ENCODE measurements at places on chromosomes 11 and 22.

GRCh38 chr22:18013436-18013835, 10.9 kb downstream of the MICAL3 start:
- no peak for DNase-seq

DNA sequence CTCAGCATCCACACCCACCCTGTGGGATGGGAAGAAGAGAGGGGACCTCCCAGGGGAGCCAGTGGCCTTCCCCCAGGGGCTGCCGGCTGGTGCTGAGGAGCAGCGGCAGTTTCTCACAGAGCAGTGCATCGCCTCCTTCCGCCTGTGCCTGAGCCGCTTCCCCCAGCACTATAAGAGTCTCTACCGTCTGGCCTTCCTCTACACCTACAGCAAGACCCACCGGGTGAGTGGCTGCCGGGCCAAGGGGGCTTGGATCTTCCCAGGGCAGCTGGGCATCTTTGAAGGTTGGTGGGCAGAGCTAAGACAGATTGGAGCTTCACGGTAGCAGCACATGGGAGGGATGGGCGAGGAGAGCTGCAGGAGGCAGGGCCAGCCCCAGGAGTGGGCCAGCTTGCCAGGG, 61.8 kb upstream of the SUSD2 start:
- DNase-seq = no peak

- no peak for DNase-seq
Measured at GRCh38 chr11:35553831-35554230, 28.4 kb upstream of the PAMR1 start.

- DNase-seq = no peak
Measured at GRCh38 chr11:60942970-60943565, 8.9 kb downstream of the SLC15A3 start.

DNA sequence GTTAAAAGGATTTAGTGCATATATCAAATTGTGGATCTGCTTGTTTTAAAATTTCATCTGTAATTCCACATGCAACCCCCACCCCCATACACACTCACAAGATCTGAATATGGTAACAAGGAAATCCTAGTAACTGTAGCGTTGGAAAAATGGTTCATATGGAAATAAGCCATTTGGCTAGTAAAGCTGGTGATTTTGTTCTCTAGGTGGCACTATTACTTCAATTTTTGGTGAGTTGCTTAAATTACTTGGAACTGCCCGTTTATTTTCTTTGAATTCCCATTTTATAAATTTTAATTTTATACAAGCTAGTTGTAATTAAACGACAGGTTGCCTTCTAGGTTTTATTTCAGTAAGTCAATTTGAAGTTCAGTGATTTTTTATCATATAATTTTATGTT, 5.3 kb downstream of the BDNF start:
- DNase-seq = no peak

DNA sequence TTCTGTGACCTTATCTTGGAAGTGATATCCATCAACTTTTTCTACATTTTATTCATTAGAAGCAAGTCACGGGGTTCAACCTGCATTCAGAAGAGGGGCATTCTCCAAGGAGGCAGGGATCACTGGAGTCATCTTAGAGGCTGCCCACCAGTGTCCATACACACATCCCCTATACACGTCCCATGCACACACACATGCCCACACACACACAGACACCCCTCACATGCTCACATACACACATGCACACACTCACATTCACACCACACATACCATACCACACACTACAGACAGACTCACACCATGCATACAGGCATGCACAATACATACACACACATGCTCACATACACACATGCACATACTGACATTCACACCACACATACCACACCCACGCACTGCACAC, 884.7 kb downstream of the TBC1D22A start:
- no peak for DNase-seq

GRCh38 chr22:18955696-18956095, 19.6 kb upstream of the PRODH start:
- no peak for DNase-seq

GRCh38 chr11:36928621-36929020, 330.6 kb upstream of the RAG2 start:
- DNase-seq = no peak

DNA sequence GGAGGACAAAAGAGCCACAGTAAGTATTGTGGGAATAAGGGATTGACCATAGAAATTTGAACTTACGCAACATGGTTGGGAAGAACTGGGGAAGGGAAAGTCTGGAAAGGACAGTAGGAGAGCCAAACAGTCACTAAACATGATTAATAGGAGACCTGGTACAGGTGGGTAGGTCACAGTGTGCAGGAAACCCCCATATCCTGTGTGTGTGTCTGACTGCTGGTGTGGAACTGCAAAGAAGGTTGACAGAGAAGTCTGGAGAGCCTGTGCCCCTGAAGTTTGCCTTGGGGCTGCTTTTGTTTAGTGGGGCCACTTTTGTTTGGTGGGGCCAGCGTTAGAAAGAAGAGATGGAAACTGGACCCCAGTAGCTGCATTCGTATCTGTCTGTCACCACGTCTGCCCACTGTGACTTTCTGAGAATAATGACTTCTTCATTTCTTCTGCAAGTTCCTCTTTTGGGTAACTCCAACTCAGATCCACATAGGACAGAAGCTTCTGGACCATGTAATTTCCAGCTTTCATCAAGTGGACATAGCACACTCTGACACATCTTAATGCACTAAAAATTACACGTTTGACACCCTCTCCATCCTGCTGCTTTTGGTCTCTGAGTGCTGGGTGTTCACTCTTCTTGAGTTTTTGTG, 126.8 kb upstream of the RAG2 start:
- no peak for DNase-seq

DNA sequence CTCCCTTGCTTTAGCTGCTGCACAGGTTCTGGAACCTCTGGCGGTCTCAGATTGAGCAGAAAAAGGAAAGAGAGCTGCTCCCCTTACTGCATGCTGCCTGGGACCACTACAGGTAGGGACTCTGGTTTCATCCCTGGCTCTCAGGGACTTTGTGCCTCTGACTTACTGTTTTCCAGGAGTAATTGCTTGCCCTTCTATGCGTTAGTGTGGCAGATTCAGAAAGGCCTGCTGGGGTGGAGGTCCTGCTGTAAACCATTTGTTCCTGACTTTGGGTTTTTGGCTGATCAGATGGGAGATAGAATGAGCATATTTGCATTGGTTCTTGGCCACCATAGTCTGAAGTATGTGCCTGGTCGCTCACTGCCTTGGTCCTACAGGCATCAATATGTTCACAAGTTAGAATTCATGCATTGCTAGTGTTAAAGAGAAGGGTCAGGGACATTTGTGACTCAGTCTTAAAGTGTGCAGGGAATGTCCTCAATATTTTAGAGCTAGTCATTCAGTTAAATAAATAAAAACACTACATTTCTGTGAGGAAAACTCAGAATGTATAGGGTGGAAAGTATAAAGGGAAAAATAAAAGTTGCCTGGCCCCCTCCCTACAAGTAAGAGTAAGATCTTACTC, 78.0 kb downstream of the PISD start:
- DNase-seq = no peak

- no peak for DNase-seq
Measured at GRCh38 chr11:78061921-78062311, 1.7 kb upstream of the THRSP start.

GRCh38 chr11:43927925-43928707, 14.3 kb upstream of the C11orf96 start:
- DNase-seq = no peak

GRCh38 chr11:69381681-69382130, 87.8 kb downstream of the MYEOV start:
- no peak for DNase-seq

GRCh38 chr11:118774032-118774431, 16.9 kb downstream of the DDX6 start:
- DNase-seq = no peak

GRCh38 chr11:103610435-103610834, 426.0 kb upstream of the DDI1 start:
- DNase-seq = no peak

- no peak for DNase-seq
Measured at GRCh38 chr22:42333544-42333943, 63.1 kb upstream of the TCF20 start.

DNA sequence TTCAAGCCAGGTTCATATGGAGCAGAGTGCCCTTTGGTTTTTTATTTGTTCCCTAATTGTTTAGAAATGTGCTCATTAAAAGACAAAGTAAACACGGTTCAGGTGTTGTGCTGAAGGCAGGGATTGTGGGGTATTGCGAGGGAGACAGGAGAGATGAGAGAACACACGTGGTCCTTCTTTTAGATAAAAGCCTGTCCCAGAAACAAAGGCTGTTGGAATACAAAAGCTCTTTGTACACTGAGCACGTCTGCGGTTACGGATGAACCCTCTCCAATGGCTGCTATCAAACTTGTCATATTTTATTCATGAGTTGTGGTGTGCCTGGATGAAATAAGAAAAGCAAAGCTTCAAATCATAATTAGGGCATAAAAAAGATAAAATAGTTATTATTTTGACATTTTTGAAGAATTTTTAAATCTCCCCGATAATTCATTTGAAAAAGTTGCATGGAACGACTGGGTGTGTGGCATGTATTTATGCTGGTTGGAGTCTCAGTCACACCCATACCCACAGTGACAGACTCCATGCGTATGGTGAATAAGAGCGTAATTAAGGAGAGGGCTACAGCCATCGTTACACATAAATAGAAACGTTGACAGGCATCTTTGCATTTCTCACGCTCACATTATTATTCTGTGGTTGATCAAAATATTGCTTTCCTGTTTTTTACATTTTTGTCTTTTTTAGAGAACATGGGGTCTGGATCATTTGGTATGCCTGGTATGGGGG, 92.9 kb downstream of the NELL1 start:
- DNase-seq = no peak

GRCh38 chr11:66710384-66710930, 18.6 kb downstream of the SPTBN2 start:
- no peak for DNase-seq

- no peak for DNase-seq
Measured at GRCh38 chr22:25000686-25001085, 48.2 kb downstream of the KIAA1671 start.

DNA sequence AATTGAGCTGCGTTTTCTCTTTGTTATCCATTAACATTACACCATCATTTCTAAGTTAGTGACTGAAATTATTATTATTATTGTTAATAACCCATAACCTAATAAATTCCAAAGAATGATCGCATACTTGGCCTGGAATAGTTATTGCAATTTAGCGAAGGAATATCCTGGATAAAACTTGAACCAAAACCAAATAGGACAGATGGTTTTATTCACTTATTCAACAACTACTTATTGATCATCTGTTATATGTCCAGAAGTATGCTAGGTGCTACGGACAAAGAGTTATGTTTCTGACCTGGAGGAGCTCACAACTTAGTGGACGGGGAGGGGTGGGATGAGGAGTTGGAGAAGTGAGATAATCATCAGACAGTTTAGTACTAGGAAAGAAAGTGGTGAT, 44.8 kb upstream of the ARHGAP20 start:
- DNase-seq = no peak

GRCh38 chr11:113261709-113262475, 52.5 kb upstream of the TTC12 start:
- no peak for DNase-seq

DNA sequence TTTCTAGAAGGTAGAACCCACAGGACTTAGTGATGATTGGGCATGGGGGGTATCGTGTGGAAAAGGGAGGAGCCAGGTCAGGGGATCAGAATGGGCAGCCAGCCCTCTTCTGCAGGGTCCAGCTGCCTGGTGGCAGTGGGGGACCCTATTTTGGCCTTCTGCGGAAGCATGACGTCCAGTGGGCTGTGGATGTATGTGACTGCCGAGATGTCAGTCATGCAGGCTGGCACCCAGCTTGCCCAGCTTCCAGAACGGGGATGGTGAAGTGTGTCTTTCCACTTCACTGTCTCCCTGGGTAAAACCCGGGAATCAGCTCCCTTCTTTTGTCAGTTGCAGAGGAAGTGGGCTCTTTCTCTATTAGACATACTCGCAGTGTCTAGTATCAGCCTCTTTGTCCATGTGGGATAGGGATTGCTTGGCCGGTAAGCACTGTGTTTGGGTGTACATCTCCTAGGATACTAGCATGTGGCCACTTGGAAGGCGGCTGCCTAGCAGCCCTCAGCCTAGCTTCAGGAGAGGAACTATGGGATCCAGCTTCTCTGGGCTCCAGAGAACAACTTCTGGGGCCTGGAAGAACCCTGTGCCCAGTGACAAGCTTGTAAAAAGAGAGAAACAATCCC, 51.4 kb downstream of the GRIK4 start:
- no peak for DNase-seq

DNA sequence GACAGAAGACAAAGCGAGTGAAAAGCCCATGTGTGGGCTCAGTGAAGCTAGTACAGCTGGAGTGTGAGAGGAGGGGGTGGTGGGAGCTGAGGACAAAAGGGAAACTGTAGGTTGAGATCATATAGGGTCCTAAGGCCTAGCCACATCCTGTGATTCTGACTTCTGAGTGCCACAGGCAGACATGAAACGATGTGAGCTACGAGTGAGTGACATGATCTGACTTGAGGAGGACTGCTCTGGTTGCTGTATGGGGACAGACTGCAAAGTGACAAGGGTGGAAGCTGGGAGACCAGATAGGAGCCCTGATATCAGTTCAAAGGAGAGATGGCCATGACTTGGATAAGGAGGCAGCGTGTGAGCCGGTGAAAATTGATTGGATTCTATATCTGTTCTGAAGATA, 85.4 kb downstream of the MICAL2 start:
- peak; percentile 21 for DNase-seq

GRCh38 chr22:49198705-49199084, 629.0 kb downstream of the BRD1 start:
- DNase-seq = no peak

GRCh38 chr22:19176175-19176643, 2.3 kb downstream of the SLC25A1 start:
- DNase-seq = no peak

- peak; percentile 4 for DNase-seq
Measured at GRCh38 chr11:86608251-86608799, 64.1 kb downstream of the ME3 start.

GRCh38 chr11:119188067-119188466, 2.8 kb downstream of the NHERF4 start:
- DNase-seq = no peak

- DNase-seq = no peak
Measured at GRCh38 chr11:130475426-130476053, 27.1 kb downstream of the ADAMTS15 start.

DNA sequence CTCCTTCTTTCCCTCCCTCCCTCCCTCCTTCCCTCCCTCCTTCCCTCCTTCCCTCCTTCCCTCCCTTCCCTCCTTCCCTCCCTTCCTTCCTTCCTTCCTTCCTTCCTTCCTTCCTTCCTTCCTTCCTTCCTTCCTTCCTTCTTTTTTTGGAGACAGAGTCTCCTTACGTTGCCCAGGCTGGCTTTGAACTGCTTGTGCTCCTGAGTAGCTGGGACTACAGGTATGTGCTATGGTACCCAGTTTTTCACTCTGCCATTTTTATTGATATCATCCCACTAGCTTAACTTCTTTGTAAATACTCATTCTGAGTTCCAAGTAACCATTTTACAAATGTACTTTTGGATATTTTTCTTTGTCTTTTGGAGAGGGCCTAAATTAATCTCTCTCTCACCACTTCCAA, 336.8 kb upstream of the DDI1 start:
- no peak for DNase-seq

Data from activated T-cell treated with anti-CD3 and anti-CD28 coated beads for 4 hours (primary cell).